ENCODE measurements at places on chromosomes 4 and X. TPM values are rescaled to one million over a fixed set of nuclear protein-coding genes. Genes with fewer than 3 reads are reported as not detected.

The CHRNA9 gene
- total RNA-seq = not detected

The GC gene
- 0.69 TPM for total RNA-seq

The GABRQ gene
- 0.03 TPM for total RNA-seq

The HTN1 gene
- not detected for total RNA-seq

The ANOS1 gene
- total RNA-seq = 2.3 TPM

The SHROOM4 gene
- total RNA-seq = 21.8 TPM

The CABS1 gene
- total RNA-seq = not detected

The HPGDS gene
- total RNA-seq = 7.4 TPM

The HTN3 gene
- total RNA-seq = not detected

The MAP7D2 gene
- total RNA-seq = 0.76 TPM

The CDX4 gene
- total RNA-seq = not detected

The SPRY1 gene
- total RNA-seq = 134 TPM

The C4orf50 gene
- total RNA-seq = 0.16 TPM

The PDGFRA gene
- total RNA-seq = 71.0 TPM

The NPY2R gene
- 0.54 TPM for total RNA-seq

The HMGN5 gene
- 5.6 TPM for total RNA-seq

The BRS3 gene
- not detected for total RNA-seq

The GPRASP2 gene
- total RNA-seq = 11.4 TPM

The FAM13A gene
- 48.3 TPM for total RNA-seq

The GLA gene
- 23.9 TPM for total RNA-seq

The RAB33A gene
- 2.9 TPM for total RNA-seq

The CHRDL1 gene
- 8.7 TPM for total RNA-seq

The ADGRL3 gene
- total RNA-seq = 8.9 TPM

The PSAPL1 gene
- total RNA-seq = not detected

The CTAG1A gene
- not detected for total RNA-seq

The CSAG2 gene
- not detected for total RNA-seq

The ART3 gene
- not detected for total RNA-seq

The HPRT1 gene
- 57.8 TPM for total RNA-seq

The MAGEA1 gene
- not detected for total RNA-seq

The GPR173 gene
- total RNA-seq = 5.4 TPM

The ARSJ gene
- 16.7 TPM for total RNA-seq

The MAGEA9B gene
- not detected for total RNA-seq

The SATL1 gene
- not detected for total RNA-seq

The MAGEC1 gene
- total RNA-seq = not detected

The RAB9B gene
- 1.1 TPM for total RNA-seq

The USP51 gene
- 4.6 TPM for total RNA-seq

The ATP8A1 gene
- 27.4 TPM for total RNA-seq

Measured in kidney (tissue), 22 donors.